ENCODE measurements at places on chromosomes 11 and 22.

GRCh38 chr11:14012846-14013245 lies 50.3 kb downstream of the SPON1 start:
- no peak for DNase-seq

- no peak for DNase-seq
Observed at GRCh38 chr11:103659743-103660142, 376.7 kb upstream of the DDI1 start.

GRCh38 chr11:32874132-32874531 lies 18.5 kb upstream of the QSER1 start:
- DNase-seq = no peak

GRCh38 chr11:35553021-35553420 lies 27.6 kb upstream of the PAMR1 start:
- no peak for DNase-seq

- DNase-seq = no peak
Observed at GRCh38 chr22:19047993-19048392, 74.2 kb downstream of the DGCR2 start.

DNA sequence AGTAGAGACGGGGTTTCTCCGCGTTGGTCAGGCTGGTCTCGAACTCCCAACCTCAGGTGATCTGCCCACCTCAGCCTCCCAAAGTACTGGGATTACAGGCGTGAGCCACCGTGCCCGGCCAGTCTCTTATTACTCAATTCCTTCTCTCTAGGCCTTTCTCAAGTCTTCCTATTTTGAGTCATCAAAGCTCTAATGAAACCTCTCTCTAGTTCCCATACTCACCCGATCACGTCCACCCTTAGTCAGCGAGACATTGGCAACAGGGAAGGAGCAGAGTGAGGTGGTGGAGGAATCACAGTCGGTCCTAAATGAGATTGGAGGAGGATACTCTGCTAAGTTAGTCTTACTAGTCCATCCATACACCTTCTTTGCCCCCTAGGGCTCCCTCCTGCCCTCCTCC lies 5.0 kb downstream of the BSCL2 start:
- DNase-seq = no peak

GRCh38 chr22:36197514-36198146 lies 4.0 kb downstream of the APOL4 start:
- DNase-seq = peak; percentile 20

DNA sequence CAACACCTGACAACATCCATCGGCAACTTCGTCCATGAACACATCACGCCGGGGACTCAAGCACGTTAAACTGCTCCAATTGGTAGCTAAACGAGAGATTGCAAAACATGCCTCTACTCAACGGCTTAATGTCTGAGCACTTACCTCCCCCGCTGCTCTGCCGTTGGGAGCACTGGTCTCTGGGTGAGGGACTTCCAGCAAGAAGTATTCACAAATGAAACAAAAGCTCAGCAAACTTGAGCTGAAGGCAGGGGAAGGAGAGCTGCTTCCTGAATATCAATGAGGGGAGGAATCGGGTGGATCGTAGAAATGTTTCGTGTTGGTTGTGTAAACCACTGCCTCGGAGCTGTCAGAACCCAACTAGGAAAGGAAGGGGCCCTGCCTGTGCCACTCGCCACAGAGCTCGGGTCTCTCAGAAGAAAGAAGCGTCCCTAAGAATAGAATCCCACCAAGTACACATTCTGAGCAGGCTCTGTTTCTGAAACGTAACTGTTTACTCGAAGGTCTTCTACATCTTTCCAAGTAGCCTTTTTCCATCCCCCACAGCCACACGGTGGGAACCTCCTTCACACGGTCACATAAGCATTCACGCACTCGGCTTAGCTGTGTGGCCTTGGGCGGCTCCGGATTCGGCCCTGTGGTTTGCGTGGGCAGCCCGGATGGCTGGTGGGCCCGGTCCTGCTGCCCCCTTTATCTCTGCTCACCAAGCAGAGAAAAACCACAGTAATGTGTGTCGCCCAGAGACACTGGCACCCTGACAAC lies at the start of gene MLC1:
TSS of gene MLC1 (minus strand) at position 216 of the 762 bp plus-strand sequence. CDS start 524 bp downstream, outside the sequence.
- DNase-seq = no peak

DNA sequence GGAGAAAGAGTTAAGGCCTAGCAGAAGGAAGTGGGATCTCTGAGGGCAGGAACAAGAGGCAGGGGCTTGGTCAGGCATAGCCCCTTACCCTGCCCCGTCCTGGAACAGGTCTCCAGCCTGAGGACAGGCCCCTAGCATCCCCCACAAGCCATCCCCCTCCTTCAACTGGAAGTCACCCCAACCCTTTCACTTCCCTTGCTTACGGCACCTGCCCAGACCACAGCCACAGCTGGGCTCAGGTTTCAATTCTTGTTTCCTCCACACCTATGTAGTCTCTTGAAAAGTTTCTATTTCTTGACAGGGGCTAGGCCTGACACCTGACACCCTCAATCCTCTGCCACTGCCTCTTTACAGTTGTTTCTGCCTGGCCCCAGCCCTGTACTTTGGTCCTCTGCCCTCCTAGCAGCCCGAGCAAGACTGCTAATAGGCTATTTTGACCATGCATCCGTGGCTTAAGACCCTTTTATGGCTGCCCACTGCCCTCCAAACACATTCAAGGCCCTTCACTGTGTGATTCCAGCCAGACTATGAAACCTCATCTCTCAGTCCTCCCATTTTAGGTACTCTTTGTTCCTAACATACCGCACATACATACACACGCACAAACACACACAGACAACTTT lies 10.9 kb upstream of the FCHSD2 start:
- no peak for DNase-seq

- DNase-seq = no peak
Observed at GRCh38 chr11:720642-721246, 14.7 kb downstream of the EPS8L2 start.
